ENCODE measurements at places on chromosomes 12 and 14.

DNA sequence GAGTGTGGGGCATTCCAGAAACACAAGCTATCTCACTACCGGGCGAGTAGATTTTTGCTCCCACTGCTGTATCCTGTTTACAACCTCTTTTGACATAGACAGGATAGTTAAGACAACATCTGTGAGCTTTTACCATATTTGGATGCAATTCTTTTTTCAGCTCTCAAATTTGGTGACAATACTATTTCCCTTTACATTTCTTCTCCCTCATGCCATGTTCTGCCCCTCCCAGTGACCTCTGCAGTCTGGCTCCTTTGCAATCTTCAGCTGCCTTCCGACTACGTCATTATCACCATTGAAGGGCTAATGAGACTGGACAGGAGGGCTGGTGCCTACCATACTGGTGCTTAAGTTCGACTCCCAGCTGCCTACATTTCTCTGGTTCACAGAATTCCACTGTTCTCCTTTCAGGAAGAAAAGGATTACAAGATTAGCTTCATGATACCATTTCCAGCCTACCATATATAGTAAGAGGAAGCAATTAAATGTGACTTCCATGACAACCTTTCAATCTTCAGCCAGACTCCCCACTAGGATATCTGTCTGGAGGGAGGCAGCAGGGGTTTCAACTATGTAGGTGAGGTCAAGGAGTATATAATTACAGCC is 251.6 kb downstream of the PHLDA1 start:
- no peak for DNase-seq

DNA sequence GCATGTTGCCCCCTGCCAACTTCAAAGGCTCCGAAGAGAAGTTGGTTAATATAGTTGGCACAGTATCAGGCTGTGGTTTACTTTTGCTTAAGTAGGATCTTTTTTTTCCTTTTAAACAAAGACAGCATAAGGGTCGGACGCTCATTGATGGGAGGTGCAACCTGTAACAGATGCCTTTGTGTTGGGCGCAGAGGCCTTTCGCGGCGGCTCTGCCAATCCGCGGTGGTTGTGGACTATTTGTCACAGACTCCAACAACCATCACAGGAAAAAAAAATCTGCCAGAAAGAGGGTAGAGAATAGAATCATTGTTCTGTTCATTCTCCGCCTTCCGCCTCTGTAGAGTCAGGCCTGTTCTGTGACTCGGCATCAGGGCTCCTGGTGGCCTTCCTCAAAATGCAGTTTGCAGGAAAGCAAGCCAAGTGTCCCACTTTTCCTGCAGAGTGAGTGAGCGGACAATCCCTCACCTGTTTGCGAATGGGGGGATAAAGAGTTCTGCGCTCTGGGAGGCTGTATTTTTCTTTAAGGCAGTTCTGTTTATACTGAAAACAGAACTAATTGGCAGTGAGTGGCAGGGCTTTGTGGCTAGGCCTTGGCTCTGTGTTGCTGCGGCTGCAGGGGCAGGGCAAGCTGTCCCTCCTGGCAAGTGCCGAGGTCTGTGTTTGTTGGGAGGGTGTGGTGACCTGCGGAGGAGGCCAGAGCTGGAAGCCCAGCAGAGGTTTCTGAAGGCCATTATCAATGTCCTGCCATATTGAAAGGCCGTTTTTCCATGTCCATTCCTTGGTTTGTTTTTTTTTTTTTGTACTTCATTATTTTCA is 83.0 kb upstream of the PIWIL1 start:
- no peak for DNase-seq

DNA sequence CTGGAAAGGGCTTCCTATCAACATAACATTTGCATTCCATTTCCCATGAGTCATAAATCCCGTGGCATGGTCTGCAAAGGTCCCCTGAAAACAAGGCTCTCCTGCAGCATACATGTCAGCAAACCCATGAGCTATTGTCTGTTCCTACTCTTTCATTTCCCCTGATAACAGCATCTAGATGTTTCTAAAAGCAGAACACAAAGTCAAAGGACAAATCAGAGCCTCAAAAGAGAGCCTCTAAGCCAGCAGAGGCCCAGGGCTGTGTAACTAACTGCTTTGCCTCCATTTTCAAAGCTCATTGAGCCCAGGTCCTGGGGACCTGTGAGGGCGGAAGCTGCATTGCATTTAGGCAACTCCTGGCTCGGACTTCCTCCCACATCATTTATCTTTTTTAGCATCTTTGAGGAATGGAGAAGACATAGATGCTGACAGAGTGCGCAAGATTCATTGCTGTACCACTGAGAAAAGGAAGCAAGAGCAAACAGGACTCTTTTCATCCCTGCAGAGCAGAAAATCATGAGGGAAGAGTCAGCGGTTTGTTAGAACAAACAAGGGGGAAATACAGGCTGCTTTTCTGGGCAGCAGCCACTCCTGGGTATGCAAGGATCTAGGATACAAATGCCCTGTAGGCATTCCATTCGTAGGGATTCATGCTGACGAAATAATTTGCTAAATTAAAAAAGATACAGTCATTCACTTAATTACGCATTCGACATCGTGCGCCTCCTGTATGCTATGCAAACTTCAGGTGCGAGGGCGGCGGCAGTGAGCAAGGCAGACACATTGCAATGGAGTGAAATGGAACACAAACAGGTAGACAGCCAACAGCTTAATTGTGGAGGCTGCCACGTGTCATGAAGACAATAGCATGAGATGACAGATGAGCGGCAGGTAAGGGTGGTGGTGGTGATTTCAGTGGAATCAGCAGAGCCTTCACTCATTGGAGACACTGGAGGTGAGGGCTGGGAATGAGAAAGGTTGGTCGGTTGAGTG is 131.0 kb downstream of the TMEM132D start:
- no peak for DNase-seq

DNA sequence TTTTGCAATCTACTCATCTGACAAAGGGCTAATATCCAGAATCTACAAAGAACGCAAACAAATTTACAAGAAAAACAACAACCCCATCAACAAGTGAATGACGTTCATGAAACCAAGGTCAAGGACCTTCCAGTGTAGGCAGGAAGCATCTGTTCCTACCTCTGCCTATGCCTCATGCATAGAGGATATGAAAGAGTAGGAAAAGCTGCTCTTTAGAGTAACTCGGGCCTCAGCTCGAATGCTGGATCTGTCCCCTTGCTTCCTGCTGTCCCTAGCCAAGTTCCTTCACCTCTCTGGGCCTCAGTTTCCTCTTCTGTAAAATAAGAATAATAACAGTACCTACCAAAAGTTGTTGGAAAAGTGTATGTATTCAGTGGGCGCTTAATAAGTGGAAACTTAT is 65.0 kb downstream of the FOXN4 start:
- no peak for DNase-seq

- no peak for DNase-seq
Measured at GRCh38 chr12:101783150-101783549, 43.9 kb upstream of the SYCP3 start.

DNA sequence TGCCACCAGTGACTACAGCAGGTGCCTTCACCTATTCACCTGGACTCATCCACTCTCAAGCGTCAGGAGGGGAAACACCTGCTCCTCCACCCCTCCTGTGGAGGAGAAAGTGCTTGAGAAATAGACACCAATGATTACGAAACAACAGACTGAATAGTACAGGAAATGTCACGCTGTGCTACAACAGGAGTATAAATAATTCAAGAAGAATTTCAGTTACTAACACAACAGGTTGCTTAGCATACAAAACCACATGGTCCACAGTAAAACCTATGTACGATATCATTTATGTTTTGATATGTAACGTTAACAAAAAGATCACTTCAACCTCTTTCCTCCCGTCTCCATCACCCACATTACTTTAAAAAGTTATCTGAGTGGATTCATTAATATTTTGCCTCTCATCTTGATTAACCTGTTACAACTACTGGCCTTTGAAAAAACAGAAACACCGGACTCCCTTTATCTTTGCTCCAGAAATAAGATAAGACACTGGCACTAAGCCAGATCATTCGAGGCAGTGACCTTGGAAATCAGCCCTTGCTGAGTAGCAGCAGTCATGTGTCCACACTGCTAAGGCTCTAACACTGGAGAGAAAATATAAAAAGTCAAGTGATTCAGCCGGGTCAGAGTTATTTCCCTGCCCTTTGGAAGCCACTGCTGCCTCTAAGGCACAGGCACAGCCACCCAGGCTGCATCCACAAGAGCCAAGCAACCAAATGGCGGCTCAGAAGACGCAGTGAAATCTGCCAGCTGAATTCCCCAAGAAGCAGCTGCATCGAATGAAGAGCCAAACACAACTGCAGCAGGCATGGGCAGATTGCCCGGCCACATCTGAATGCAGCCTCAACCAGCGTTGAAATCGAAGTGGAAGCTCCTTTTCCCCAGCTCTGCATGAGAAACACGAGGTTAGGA is 40.9 kb downstream of the NT5DC3 start:
- DNase-seq = no peak

DNA sequence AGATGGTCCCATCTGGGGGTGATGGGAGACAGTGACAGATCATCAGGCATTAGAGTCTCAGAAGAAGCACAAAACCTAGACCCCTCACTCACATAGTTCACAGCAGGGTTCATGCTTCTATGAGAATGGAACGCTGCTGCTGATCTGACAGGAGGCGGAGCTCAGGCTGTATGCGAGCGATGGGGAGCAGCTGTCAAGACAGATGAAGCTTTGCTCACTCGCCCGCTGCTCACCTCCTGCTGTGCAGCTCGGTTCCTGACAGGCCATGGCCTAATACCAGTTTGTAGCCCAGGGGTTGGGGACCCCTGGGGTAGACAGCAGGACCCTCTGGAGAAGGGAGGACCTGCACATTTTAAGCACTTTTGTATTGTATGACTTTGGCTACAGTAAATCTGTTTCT is 111.2 kb downstream of the LGMN start:
- no peak for DNase-seq

GRCh38 chr12:122867691-122868461 is 28.0 kb downstream of the VPS37B start:
- no peak for DNase-seq

DNA sequence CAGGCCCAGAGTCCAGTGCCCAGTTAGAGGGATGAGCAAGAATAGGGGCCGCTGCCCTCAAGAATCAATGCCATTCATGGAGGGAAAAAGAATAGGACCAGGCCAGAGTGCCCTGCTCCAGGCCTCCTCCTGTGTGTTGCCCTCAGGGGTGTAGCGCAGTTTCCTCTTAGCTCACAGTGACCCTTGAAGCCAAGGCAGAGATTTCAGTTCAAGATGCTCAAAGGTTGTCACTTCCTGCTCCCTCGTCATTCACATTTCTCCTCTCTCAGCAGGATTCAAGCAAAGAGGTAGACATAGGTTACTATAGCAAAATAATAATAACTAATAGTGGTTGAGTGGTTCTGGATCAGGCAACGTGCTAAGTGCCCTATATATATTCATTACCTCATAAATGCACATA is 55.1 kb upstream of the PELI2 start:
- DNase-seq = no peak

DNA sequence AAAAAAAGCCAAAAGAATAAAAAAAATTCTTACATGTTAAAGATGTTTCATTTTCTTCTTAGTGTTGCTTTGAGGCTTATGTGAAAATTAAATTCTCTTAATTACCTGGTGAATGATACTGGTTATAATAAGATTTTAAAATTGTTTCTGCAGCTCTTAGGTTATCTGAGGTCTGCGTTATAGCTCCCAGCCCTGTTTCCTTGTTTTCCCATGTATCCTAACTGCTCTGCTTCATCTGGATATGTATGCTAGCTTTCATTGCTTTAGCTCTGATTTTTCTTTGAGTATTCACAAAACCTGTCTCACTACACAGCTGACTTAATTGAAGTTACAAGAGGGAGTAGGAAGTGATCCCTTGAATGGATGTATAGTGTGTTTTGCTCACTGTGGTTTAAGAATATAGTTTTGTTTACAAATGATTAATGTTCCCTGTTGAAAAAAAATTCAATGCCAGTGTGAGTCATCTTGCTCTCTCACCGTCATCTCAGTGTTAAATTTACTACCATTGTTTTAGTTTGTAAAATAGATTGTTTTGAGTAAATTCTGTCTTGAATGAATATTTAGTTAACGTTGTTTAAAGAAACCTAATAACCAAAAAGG is 26.8 kb downstream of the CPSF6 start:
- DNase-seq = no peak

GRCh38 chr12:76276499-76277151 is 71.6 kb downstream of the BBS10 start:
- DNase-seq = no peak

GRCh38 chr12:96164951-96165811 is 29.0 kb upstream of the ELK3 start:
- no peak for DNase-seq

- no peak for DNase-seq
Measured at GRCh38 chr12:105240228-105240627, 4.3 kb upstream of the APPL2 start.

DNA sequence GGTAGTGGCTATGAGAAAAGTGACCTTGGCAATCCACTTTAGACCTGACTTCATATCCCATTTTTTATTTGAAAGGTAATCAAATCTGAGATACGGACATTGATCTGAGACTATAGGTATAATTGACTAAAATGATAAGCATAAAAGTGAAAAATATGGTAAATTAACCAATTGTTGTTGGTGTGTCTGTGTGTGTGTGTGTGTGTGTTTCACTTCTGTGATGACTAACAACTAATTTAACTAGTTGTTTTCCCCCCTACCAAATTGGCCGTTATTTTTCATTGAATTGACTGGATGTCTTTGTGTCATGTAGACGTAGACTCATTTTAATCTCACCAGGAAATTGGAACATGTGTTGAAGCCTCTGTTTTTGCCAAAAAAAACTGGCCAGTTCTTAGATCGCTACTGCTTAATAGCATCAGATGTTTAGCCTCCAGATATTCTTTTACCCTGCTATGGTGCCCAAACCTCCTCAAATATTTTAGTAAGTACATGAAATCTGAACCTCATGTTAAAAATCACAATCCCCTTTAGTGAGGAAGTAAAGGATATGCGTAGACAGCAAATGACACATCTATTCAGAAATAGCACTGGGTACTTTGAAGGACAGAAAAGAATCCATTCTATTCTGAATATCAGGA is 395.0 kb downstream of the EGLN3 start:
- no peak for DNase-seq

DNA sequence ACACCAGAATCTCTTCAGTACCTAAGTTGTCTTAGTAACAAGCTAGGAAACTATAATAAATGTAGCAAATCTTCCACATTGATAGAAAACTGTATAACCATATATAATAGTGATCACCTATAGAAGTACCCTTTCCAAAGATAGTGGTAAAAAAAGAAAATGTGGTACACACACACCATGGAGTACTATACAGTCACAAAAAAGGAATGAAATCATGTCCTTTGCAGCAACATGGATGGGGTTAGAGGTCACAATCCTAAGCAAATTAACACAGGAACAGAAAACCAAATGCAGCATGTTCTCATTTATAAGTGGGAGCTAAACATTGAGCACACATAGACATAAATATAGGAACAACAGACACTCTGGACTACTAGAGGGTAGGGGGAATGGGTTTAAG is 90.5 kb downstream of the SLC25A21 start:
- no peak for DNase-seq

- peak; percentile 25 for DNase-seq
Measured at GRCh38 chr12:49233842-49234526, 30.9 kb upstream of the TUBA1C start.

DNA sequence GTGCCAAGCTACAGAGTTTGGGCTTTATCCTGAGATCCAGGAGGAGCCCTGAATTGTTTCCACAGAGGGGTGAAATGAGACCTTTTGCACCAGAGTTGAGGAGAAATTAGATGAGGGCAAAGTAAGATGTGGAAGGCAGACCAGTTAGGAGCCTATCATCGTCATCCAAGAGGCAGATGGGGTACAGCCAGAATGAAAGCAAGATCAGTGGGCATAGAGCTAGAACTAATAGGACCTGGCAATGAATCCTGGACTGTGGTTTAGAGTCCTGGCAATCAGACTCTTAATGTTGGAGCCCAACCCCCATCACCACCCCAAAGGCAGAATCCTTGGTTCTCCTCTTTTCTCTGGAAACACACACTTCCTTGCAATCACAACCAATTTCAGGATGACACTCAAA is 166.6 kb upstream of the HMGA2 start:
- no peak for DNase-seq
